ENCODE measurements at places on chromosomes 4 and X.

- no peak for DNase-seq
Observed at GRCh38 chrX:47662144-47662657, 3.2 kb upstream of the UXT start.

GRCh38 chrX:20159797-20160385, 18.3 kb upstream of the EIF1AX start:
- DNase-seq = no peak

- DNase-seq = no peak
Observed at GRCh38 chr4:173821036-173821435, 291.0 kb upstream of the HAND2 start.

- no peak for DNase-seq
Observed at GRCh38 chrX:14920196-14920595, 47.0 kb downstream of the MOSPD2 start.

DNA sequence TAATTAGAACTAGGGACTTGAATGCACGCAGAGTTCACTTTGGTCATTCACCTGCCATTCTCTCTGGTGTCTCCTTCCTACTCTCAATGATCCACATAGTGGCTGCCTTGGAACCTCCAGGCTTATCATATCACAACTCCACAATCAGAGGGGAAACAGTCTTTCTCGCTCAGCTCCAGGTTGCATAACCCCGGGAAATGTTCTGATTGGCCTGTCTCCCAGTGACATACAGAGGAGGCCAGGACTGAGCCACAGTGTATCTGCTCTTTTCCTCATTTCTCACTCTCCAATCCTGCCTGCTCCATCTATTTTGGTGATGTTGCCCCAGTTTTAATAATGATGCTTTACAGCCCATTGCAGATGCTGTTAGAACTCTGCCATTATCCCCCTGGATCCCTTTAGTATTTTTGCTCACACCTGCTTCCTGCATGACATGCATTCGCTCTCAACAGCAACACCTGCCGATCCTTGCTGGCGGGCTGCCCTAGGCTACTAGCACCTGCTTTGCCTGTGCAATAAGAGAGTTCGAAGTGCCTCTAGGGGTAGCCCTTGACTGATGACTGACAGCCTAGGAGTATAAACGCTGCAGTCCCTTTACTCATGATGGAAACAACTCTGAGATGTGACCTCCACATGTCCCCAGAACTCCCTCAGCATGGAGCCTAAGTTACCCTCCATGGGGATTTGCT, 211.3 kb upstream of the RPS6KA3 start:
- DNase-seq = no peak

DNA sequence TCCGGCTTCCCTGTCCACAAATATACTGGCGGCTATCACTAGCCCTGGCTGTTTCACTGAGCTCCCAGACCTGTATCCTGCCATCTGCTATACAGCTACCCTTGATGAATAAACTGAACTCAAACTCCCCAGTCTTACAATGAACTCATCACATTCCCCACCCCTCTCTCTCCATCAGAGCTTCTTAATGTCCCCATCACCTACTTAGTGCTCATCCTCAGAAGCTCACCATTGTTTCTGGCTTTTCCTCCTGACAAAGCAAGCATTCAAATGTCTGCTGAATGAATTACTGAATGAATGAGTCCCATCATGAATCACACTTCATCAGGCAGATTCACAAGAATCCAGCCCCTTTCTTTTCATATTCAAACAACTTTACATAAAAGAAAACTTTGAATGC, 5.7 kb upstream of the DGAT2L6 start:
- DNase-seq = no peak

- DNase-seq = peak; percentile 56
Observed at GRCh38 chr4:24598025-24598424, 13.7 kb upstream of the DHX15 start.

DNA sequence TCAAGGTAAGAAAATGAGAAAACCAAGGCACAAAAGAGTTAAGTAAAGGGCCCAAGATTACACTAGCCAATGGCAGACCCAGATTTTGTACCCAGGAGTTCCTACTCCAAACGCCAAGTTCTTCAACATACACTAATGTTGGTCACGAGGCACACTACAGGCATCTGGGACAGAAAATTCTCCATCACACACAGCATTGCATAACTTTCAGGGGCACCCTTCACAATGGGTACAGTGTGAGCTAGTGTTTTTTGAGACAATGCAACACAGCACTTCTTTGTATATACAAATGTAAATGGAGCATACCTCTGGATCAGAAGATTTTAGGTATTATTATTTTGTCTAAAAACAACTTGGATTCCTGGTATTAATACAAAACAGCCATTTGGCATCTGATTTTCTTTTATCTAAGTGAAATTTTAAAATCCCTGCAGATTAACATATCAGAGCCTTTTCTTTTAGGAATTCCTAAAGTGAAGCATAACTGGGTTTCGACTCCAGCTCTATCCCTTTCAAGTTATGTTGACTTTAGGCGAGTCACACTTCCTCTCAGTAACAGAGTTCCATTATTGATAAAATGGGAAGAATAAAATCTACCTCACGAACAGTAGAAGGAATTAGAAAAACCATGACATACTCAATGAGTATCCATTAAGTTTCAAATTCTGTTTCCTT, 41.1 kb downstream of the ADGRA3 start:
- no peak for DNase-seq

GRCh38 chr4:145195167-145195952, 15.0 kb upstream of the OTUD4 start:
- no peak for DNase-seq

GRCh38 chr4:76681996-76682395, 215.9 kb downstream of the SOWAHB start:
- no peak for DNase-seq

- no peak for DNase-seq
Observed at GRCh38 chr4:112857461-112857860, 192.0 kb upstream of the ANK2 start.

DNA sequence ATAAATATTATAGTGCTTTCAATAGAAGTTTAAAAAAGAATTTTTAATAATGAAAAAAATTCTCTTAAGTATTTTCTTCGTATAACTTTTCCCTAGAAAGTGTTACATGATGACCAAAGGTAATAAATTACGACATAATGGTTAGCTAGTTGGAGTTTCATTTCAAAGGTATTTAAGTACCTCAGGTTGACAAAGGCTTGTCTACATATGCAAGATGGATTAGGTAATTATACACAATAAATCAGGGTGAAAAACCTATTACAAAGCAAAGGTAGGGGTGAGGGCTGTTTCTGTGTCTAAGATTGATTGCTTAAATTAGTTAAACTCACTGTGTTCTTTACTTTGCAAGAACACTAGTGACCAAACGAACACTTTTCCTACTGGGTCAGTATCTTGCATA, 508.5 kb upstream of the FAT1 start:
- no peak for DNase-seq

GRCh38 chrX:150649096-150649870, 43.9 kb upstream of the MTMR1 start:
- DNase-seq = no peak

- DNase-seq = no peak
Observed at GRCh38 chrX:22534643-22535042, 261.9 kb downstream of the CBLL2 start.

DNA sequence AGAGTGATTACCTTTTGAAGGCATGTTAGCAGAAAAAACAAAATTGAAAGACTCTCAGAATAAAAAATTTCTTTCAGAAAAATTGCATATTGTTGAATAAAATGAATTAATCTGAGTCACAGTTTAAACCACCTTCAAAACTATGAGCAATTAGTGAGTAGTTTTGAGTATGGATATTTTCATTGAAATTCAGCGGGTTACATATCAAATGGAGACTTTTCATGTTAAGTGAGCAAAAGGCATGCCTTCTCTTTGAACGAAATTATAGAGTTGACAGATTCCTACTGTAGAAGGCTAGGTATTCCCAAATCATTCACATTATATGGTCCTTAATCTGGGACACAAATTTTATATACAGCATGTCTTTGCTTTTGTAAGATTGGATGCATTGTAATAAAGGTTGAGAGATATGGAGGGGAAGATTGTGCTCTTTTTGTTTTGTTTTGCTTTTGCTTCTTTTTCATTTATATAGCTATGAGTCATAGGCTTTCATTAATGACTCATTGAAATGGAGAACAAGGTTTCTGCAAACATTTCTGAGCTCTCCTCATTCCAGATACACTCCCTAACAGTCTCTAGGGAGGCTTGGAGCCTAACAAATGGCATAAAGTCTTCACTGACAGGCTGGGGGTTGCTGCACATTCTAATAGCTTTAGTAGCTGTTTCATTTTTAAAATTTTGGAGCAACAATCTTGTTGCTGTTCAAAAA, 21.6 kb downstream of the PCDH18 start:
- no peak for DNase-seq

GRCh38 chr4:175705407-175705806, 106.7 kb downstream of the GPM6A start:
- no peak for DNase-seq

DNA sequence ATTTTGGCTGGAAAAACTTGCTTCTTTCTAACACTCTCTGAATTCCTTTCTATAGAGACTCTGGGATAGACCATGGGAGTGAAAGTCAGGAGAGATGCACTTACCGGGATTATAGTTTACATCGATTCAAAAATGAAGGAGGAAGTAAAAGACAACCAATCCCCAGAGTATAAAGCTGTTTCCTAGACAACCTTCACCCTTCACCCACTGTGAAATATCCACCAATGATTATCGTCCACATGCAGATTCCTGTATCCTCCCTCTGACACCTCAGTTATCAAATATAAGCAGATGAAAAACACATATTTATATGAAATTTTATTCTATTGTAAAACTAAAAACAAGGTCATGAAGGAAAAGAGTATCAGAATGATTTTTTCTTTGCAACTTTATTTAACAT, 258.8 kb upstream of the GK2 start:
- DNase-seq = no peak

DNA sequence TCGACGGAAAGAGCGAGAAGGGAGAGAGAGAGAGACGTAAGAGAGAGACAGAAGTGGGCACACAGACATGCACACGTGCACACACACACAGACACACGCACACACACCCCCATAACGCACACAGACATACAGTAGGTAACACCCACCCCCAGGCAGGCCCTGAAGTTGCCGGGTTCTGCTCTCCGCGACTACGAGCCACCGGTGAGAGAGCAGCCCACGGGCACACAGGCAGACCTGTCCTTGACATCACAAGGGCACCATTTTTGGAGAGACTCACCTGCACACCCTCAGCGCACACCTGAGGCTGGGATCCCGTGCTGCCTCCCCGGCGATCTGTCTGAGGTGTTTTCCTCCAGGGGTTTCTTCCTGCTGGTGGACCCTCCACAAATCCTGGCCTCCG, 1171.0 kb upstream of the PCDH10 start:
- DNase-seq = no peak

DNA sequence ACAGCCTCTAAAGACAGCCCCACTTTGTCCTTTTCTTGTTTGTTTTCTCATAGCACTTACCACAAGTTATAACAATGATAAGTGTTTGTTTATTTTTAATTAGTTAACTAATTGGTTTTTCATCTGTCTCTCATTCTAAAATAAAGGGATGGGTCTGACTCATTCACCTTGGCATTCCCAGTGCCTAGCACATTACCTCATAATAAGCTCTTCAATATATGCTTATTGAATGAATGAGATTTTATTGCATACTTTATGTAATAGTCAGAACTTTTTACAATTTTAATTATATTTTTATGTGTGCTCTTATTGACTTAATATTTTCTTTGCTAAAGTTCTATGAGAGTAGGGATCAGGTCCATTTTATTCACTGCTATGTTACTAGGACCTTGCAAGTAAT, 22.8 kb upstream of the PRKG2 start:
- no peak for DNase-seq

DNA sequence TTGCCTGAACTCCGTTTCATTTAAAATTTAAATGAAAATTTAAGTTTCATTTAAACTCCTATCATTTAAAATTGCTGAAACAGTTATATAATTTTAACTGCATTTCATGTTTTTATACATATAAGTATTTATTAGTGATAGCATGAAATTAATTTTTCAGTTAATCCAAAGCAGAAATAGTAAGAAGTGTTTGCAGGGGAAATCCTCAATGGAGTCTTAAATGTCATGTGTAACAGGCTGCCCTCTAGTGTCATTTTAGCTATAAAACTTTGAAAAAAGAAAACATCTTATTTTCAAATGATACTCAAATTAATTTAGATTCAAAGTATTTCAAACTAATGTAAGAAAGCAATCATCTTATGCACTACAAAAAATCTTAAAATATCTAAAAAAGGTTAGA, 27.2 kb downstream of the TAPT1 start:
- no peak for DNase-seq

Data from prostate gland (tissue), 2 donors.